NCI-H1092 treated with DMSO at 0.1 percent for 48 hours (cell line): ENCODE measurements at places on chromosomes 4 and X.

GRCh38 chrX:120419463-120419862 lies 49.6 kb downstream of the LAMP2 start:
- no peak for DNase-seq

GRCh38 chr4:136634121-136634520 lies 898.2 kb downstream of the PCDH18 start:
- DNase-seq = no peak

DNA sequence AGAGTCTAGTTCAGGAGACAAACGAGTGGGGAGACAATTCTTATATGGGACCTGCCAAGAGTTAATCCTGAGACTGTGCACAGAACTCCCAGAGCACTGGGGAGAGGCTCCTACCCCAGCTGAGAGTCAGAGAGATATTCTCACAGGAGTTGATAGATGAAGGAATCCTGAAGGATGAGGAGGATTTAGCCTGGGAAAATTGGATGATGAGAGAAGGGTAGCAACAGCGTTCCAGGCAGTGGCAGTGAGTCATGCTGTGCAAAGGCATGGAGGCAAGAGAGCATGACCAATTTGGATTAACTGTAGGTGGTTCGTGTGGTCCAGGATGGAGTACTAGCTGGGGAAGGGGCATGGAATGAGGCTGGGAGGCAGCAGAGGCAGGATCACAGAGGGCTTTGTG lies 318.6 kb downstream of the LDB2 start:
- DNase-seq = no peak

DNA sequence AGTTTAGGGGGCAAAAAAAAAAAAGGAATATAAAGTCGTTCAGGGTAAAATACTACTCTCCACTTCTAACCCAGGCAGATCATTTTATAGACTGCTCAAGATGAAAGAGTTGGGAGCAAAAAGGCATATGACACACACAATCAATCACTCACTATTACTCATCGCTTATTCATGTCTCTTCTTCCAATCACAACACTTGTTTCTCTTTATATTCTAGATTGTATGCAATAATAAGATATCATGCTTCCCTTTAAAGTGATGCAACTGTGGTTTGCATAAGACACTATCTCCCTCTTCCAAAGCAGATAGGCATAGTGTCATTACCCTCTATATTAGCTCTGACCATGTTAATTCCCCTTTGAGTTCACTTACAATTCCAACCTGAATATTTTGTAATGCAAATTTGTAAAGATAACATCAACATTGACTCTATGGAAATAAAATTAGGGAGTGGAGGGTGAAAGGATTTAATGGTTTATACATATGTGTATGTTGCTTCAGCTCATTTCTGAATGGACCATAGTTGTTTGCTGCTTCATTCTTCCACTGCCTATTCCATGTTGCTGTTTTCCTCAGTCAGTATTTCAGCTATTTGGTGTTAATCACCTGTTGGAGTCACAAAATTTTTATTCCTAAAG lies 154.9 kb upstream of the EPHA5 start:
- no peak for DNase-seq

DNA sequence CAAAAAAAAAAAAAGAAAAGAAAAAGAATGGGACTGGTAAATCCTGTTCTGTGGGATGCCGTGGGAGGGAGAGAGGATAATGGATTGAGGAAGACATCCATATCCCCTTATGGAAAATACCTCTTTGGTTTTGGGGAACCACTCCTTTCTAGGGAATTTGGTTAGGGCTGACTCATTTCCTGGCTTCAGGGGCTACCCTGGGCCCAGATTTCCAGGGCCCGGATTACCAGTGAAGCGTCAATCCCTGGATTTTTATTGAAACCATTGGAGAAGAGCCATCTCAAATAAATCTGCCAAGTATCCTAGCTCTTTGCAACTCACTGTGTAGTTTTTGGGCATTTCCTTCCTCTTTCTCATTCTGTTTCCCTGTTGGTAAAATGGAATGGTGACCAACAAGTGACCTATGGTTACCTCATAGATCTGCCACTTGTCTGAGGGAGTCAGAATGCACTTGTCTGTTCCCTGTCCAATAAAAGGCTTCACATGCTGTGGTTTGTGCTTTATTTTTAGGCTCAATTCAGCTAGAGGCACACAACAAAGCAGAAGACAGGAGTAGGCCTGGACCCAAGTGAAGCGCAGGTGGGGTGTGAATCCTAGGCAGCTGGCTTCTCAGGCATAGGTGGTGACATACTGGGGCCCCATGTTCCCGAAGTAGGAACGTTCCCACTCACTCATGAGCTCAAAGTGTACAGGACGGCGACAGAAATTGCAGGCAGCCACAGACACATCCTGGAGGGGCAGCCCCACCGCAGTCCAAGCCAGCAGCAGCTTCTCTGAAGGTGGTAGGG lies 8.6 kb downstream of the APEX2 start:
- no peak for DNase-seq

- no peak for DNase-seq
Observed at GRCh38 chr4:172992648-172993378, 175.8 kb upstream of the GALNT7 start.

- DNase-seq = no peak
Observed at GRCh38 chr4:181548873-181549575, 694.2 kb upstream of the TENM3 start.

DNA sequence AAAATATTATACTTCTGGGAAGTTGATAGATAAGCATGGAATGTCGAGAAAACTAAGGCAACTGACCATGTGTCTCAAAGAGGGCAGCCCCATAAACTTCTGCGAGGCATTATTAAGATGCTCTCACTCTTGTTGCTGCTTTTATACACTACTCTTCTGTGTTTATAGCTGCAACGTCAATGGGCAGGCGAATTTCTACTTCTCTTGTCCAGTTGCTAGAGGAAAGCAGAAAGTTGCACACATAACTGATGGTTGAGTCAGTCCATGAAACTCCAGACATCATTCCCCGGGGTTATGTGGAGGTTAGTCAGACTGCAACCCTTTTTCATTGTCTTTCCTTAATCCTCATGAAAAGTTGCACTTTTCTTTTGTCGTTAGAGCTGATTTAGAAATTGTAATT lies 39.8 kb downstream of the VCX3B start:
- DNase-seq = no peak

DNA sequence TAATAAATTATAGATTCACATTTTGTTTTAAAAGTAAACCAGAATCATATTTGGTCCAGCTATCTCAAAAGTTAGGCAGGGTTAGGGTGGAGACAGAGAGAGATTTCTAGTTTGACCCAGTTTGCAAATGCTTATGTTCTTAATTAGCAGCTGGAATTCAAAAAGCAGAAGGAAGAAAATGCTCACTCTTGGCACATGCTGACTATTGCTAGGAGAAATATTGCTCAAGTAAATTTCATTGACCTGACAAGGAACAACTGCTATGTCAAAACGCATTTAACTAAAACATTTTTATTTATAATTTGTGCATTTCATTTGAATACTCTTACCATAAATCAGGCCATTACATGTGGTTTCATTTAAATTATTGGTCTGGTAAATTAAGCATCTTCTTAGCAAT lies 131.8 kb downstream of the GLRA3 start:
- no peak for DNase-seq

DNA sequence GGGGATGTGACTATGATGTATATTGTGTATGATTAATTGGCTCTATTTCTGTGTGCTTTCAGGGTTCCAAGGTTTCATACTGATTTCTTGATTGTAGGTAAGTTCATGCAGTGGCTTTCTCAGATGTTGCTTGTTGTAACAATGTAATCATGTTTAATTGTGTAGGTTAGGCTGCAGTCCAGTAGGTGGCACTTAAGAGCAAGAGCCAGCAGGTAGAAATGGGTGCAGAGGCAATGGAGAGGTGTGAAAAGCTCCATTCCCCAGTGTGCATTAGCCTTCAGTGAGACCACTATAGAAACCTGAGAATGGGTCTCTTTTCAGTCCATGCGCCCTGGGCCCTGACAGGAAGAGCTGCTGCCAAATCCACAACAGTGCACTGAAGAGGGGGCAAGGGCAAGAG lies 28.2 kb downstream of the DCAF12L2 start:
- no peak for DNase-seq

DNA sequence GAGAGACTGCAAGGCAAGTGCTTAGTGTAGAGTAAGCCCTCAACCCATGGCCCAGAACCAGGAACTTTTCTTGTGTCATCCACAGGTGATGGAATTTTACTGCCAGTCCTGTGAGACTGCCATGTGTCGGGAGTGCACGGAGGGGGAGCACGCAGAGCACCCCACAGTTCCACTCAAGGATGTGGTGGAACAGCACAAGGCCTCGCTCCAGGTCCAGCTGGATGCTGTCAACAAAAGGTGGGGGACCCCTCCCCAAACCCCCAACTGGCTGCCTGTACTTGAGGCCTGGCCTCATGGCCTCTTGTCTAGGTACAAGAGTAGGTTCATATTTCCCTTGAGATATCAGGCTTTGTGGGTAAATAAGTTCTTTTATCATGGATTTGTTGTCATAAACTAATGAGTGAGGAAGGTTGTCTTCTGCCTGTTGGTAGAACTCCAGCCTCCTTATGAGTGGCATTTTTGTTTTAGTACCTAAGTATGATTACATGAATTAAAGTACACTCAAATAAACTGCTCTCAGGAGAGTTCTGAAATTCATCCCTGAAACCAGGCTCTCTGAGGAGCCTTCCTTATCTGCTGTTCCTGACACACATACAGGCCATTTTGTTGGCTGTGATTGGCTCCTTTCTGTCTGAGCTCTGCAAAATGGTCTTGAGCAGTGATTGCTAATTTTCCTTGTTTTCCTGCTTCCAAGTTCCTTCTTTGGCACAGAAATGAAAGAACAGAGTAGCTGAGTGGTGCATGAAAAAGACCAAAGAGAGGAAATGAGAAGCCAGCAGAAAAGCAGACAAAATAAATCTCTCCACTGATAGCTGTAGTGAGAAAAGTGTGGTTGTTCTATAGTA lies 51.4 kb upstream of the MND1 start:
- DNase-seq = no peak
